ENCODE measurements at places on chromosomes 7 and 10.

- DNase-seq, result no peak
These were observed 432.9 kb downstream of the SORCS3 start for GRCh38 chr10:105073999-105074398.

GRCh38 chr10:114957673-114958072, 19.7 kb downstream of the TRUB1 start:
- no peak for DNase-seq

DNA sequence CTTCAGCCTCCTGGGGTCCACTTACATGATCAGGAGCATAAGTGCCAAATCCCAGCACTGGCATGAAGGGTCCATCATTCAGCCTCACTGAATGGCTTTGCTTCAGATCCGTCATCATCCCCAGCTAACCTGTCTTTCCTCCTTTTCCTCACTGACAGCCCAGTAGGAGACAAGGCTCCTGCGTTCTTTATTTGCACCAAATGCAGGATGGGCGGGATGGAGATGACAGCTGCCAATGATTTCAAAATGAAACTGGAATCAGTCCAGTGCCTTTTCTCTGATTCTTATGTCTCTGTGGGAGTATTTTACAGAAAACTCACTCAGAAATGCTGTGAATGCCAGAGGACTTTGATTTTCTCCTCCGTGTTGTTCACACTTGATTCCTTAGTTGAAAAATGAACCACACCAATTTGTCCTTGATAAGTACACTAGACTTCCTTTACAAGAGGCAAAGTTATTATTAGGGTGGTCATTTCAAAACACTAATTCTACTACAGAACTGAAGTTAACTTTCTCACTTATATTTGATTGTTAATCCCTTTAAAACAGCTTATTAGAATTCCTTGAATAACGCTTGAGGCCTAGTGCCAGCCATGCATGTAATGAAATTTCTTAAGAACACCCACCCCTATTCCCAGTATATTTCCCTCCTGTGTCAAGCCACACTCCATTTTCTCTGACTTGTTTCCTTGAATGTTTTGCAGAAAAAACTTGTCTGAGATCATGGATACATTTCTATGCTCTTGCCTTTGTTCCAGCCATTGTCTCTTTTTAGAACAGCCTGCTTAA, at the start of gene AKR1C8:
AKR1C8 (minus strand) TSS at position 164 of the 789 bp plus-strand sequence; CDS start at position 118, 46 bp downstream.
- no peak for DNase-seq

- peak; percentile 6 for DNase-seq
These were observed 434.3 kb downstream of the MDFIC start for GRCh38 chr7:115356139-115356746.

- no peak for DNase-seq
These were observed 86.6 kb upstream of the CYTH3 start for GRCh38 chr7:6359021-6359420.

DNA sequence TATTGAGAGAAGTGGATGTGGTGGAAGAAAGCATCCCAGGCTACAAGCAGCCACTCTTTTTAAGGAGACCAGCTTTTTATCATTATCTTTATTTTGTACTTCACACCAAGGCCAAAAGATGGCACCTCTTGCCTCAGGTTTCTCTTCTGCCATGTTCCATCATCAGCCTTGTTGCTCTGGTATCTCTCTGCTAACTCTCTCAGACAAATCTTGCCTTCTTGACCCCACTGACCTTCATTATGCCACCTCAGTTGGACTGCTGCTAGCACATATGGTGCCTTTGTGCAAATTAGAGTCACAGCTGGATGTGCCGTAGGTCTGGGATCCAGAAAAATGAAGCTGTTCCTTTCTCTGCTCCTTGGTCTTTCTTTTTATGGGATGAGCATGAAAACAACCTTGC, 47.1 kb upstream of the DYNC1I1 start:
- DNase-seq, result no peak

- DNase-seq, result no peak
These were observed 93.3 kb upstream of the AGBL3 start for GRCh38 chr7:134892963-134893362.

- peak; percentile 23 for DNase-seq
These were observed 63.4 kb downstream of the VAX1 start for GRCh38 chr10:117074621-117075020.

GRCh38 chr10:27834476-27834875, 88.9 kb upstream of the MKX start:
- DNase-seq, result no peak

DNA sequence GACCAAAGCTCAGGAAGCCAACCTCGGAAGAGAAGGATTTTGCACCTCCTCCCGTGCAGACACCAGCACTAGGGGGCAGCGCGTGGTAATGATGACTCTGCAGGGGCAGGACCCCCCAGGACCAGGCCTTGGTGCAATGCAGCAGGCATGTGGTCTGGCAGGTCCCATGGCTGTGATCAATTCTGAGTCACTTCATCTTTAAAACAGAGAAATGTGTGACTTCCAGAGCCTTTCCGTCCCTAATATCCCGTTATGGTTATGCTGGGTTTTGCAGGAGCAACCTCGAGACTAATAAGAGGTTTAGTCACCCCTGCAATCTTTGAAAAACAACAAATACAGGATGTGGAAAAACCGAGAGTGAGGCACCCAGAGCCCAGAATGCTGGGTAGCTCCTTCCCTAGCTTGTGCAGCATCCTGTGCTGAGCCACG, 30.2 kb upstream of the GJD4 start:
- no peak for DNase-seq

GRCh38 chr7:110877016-110877415, 213.9 kb upstream of the LRRN3 start:
- DNase-seq, result no peak

DNA sequence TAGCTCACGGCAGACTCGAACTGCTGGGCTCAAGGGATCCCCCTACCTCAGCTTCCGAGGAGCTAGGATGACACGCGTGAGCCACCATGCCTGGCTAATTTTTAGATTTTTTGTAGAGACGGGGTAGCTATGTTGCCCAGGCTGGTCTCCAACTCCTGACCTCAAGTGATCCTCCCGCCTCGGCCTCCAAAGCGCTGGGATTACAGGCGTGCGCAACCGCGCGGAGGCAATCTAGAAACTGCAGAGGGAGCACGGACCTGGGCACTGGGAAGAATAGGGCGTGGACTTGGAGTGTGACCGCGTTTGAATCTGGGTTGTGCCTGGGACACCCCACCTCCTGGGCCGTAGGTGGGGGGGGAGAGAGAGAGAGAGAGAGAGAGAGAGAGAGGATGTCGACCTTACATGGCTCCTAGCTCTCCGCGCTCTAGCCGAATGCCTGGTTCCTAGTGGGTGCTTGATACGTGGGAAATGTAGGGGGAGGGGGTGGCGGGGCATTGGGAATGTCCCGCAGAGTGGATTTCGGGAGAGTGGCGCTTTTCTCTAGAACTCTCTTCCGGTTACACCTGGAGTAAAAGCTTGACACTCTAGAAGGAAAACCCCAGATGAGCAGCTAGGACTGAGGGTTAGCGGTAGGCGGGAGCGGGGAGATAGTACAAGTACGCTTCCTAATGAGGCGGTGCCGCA, 1.2 kb upstream of the MAP3K8 start:
- DNase-seq, result no peak

DNA sequence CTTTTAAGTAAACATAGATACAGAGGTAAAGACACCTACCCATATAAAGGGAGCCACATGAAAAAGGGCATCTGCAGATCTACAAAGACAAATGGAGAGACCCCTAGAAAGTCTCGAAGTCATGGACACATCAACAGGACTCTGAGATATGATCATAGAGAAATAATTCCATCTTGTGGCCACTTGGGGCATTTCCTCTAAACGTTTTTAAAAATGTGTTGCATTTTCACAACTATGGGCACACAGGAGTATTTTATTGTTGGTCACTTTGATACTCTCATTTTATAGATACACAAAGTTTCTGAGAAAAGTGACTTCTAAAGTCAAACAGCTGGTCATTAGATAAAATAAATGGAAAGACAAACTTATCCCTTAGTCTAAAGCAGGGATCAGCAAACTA, 87.1 kb downstream of the CRTAC1 start:
- no peak for DNase-seq

DNA sequence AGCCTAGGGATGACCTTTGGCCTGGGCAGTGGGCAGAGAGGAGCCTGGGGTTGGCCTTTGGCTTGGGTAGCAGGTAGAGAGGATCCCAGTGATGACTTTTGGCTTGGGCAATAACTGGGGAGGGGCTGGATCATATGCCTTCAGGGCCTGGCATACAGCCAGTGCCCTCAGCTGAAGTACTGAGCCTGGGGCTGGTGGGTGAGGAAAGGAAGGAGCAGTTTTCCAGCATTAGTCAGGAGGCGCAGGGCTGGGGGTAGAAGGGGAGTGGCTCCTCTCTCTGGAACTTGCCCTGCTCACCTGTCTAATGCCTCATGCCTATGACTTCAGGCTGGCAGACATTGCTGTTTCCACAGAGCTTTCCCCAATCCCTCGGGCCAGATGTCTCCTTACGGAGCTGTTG, 15.2 kb upstream of the COMTD1 start:
- DNase-seq, result no peak

DNA sequence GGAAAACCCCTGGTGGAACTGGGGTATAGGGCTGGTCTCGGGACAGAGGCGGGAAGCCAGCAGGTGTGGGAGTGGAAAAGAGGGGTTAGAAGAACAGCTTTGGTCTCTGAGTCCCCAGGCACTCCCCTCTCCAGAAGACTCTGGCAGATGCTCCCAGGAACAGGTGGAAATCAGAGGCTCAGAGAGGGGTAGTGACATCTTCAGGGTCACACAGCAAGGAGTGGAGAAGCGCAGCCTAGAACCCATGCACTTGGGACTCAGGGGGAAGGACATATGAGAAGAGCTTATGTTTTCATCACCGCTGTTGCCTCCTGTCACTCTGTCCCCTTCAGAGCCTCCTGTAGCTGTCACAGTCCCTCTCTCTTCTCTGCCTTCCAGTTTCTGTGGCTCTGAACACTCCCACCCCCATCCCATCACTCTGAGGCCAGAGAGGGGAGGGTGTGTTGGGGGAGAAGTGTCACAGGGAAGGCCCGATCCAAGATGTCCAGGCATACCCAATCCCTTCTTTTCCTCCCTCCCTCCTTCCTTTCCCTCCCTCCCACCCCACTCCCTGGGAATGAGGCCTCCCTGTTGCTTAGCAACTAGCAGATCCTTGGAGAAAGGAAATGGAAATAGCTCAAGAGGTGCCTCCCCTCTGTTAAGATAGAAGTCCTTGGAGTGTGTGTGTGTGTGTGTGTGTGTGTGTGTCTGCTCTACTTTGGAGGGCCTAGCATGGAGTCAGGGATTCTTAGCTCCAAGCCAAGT, 32.0 kb downstream of the SRRM3 start:
- no peak for DNase-seq

GRCh38 chr7:73739387-73739767, 775 bp upstream of the ABHD11 start:
- DNase-seq, result no peak

DNA sequence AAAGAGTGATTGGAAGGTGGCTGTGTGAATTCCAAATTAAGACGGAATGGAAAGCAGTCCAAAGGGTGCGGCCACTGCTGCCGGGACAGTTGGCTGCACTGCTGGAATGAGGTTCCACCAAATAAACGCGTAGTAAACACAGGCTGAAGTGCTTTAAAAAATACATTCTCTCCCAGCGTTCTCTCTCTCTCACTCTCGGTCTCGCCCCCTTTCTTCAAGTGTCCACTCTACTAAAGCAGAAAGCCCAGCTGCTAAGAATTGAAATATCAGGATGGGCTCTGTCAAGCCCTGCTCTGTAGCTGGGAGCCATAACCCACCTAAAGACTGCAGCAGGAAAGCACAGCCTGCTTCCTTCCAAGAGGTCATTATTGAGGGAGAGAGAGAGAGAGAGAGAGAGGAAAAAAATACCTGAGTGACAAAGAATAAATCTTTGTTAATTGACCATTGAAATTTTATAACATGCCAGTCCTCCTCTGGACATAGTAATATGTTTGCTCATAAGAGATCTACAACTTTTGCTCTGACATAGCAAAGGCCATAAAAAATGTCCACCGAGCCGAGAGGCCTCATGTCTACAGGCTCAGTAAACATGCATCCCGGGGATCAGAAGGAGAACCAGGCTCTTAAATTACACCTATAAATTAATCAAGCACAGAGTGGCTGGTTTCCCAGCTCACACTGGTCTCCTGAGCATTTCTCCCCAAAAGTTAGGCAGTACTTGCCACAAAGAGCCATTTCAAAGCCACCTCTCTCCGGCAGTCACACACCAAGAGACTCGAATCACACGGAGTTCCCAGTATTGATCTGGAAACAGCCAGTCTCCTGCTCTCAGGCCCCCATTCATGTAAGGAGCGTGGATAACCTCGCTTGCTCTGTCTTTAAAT, 72.8 kb downstream of the FGFR2 start:
- DNase-seq, result no peak

GRCh38 chr7:131355917-131356777, 28.5 kb downstream of the MKLN1 start:
- peak; percentile 52 for DNase-seq

DNA sequence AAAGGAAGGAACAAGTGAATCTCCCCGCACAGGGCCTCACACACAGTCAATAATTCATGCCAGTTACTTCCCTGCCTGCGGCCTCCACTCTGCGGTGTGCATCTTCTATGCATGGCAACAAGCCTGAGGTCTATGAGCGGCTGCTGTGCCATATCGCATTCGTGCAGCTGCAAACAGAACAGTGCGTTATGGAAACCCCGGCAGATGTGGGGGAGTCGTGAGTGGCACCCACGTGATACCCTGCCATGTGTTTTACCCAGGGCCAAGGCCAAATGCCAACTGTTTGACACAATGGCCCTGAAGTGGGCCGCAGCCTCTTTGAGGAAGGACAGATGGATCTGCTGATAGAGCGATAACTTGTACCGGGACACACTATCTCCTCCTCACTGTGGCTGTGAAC, 13.4 kb downstream of the TNS3 start:
- peak; percentile 76 for DNase-seq

- no peak for DNase-seq
These were observed 246.8 kb downstream of the ELMO1 start for GRCh38 chr7:37201876-37202198.

- DNase-seq, result peak; percentile 54
These were observed 229.5 kb upstream of the FZD1 start for GRCh38 chr7:91034459-91035368.

DNA sequence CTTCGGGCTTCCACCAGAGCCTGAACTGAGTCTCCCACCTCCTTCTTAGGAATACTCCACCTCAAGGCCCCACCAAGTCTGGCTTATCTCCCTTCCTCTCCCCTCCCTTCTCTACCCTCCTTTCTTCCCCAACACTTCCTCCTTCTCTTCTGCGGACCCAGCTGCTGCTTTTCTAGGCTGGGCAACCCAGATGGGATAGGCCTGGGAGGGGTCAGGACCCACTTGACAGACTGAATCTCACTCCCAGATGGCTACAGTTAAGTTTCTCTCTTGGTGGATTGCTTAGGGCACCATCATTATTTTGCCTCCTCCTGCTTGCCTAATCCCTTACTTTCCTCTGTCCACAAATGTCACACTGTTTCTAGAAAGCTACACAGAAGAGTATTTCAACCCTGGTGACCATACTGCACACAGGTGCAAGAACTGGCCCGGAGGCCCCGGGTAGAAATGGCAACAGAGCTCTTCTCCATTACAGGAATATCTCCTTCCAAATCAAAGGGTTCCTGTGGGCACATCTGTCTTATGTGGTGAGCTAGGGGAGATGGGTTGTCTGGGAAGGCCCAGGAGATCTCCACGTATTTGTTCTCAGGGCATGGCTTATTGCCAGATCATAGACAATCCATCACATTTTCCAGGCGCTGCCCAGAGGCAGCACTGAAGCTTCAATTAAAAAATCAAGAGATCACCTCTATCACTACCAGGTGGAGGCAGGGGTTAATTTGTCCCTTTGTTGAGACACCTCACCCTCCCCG, 5.1 kb upstream of the HOXA11 start:
- DNase-seq, result no peak

GRCh38 chr10:132048294-132048667, 17.5 kb upstream of the JAKMIP3 start:
- no peak for DNase-seq

- peak; percentile 60 for DNase-seq
These were observed 8.4 kb downstream of the OSBPL3 start for GRCh38 chr7:24971333-24972165.

GRCh38 chr7:134992626-134993179, 6.4 kb downstream of the AGBL3 start:
- no peak for DNase-seq
